ENCODE measurements at places on chromosomes 2 and 18.

DNA sequence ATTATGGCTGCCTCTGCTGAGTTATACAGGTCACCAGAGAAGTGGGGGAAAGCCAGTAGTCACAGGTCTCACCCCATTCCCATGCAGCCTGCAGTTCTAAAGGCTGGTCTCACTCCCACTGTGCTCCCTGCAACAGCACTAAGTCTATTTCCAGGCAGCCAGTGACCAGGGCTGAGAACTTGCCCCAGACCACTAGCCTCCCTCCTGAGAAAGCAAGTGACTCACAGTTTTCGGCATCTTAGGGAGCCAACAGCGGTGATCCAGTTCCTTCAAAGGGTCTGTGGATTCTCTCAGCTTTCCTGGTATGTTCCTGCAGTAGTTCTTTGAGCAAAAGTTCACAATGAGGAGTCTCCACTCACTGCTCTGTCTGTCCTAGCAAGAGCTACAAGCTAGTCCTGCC, 329.6 kb upstream of the MAP2 start:
- no peak for DNase-seq

- DNase-seq = no peak
These were observed 120.6 kb upstream of the CTDP1 start for GRCh38 chr18:79558933-79559416.

DNA sequence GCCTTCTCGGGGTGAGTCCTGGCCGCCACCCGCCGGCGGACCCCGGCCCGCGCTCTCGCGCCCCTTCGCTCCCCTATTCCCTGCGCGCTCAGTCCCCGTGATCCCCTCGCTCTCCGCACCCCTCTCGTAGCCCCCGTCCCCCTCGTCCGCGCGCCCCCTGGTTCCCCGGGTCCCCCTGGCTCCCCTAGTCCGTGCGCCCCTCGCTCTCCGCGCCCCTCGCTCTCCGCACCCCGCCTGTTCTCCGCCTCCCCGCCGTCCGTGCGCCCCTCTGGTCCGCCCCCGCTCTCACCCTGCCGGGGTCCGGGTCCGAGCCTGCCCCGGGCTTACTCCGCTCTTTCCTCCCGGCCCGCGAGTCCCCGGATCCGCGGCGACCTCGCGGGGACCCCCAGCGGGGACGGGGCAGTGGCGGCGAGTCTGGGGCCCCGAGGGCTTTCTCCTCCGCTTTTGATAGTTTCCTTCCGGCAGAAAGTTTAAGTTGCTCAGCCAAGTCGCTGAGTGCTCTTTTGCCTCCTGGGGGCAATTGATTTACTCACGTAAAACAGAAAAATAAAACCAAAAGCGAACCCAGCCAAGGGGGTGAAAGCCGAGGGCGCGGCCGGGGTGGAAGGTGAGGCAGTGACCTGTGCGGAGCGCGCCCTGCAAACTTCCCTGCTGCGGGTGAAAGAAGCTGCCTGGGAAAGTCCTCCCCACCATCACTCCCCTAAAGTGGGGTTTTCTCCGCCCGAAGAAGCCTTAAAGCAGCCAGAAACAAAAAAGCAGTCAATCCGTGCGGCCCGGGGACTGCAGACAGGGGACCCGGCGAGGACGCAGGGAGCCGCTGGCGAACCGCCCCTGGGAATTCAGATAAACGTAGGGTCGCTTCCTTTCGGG, 568 bp downstream of the RAB31 start:
- no peak for DNase-seq

- DNase-seq = no peak
These were observed 132.0 kb upstream of the CCDC195 start for GRCh38 chr2:224847961-224848850.

GRCh38 chr2:186496401-186496800, 10.3 kb downstream of the ZC3H15 start:
- DNase-seq = no peak

- DNase-seq = no peak
These were observed 153.0 kb downstream of the KLHL29 start for GRCh38 chr2:23537991-23538390.

GRCh38 chr2:186058614-186059013, 320.0 kb downstream of the FSIP2 start:
- DNase-seq = no peak

DNA sequence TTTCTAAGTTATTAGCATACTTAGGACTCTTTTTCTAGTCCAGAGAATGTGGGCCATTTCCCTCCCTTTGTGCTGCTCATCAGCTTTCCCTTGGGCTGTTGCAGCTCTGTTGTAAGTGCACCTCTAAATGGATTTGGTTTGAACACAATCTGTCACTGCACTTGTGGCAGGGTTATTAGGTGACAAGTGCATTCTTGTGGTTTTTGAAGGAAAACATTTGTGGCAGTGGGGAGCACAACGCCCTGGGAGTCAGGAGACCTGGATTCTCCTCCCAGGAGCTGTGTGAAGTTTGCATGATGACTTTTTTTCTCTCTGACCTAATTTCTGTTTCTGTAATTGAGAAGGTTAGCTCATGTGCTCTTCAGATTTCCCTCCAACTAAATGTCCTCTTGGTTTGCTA, 630.9 kb upstream of the FAM98A start:
- no peak for DNase-seq

DNA sequence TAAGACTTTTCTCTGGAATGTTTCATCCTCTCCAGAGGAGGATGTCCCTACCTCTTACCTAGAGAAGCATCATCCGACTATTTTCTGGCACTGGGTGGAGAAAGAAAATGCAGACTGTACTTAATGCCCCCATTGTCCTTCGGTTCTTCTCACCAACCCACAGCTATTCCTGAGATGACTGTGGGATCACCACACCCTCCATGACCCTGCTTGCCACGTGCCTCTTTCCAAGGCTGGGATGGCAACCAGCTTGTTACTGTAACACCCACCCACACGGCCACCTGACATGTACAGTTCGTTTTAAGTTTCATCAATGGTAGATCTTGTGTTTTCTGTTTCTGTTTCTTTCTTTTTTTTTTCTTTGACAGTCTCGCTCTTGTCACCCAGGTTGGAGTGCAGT, 365.2 kb downstream of the FBXO15 start:
- DNase-seq = no peak

DNA sequence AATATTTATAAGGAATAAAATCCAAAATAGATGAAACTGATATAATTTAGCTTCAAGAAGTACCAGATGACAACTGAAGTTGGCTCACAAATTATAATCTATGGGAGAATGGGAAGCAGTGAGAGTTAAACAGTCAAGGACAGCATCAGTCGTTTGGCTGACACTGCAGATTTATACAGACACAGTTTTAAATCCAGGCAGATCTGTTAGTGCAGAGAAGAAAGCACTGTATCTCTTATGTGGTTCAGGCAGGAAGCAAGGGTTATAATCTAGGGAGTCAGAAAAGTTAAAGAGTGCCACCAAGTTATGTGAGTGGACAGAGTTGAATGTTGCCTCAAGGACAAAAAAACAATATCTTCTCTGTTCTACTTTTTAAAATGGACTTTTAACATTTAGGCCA, 880.2 kb downstream of the TSN start:
- no peak for DNase-seq

GRCh38 chr2:38747819-38748218, 3.3 kb downstream of the SRSF7 start:
- DNase-seq = no peak
